Cerebellar nuclear complex (tissue), 1 donor: ENCODE measurements at places on chromosomes 6 and 20.

DNA sequence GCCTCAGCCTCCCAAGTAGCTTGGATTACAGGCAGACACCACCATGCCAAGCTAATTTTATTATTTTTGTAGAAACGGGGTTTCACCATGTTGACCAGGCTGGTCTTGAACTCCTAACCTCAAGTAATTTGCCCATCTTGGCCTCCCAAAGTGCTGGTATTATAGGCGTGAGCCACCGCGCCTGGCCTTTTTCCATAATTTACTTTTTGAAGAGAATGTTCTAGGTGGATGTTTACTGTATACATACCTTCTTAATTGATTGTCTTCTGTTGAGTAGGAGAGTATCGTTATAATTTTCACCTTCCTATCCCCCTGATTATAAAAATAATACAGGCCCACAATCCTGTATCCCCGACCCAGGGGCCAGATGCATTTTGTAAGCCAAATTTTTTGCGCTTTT is 174.4 kb downstream of the BCAS1 start:
- DNase-seq: no peak

DNA sequence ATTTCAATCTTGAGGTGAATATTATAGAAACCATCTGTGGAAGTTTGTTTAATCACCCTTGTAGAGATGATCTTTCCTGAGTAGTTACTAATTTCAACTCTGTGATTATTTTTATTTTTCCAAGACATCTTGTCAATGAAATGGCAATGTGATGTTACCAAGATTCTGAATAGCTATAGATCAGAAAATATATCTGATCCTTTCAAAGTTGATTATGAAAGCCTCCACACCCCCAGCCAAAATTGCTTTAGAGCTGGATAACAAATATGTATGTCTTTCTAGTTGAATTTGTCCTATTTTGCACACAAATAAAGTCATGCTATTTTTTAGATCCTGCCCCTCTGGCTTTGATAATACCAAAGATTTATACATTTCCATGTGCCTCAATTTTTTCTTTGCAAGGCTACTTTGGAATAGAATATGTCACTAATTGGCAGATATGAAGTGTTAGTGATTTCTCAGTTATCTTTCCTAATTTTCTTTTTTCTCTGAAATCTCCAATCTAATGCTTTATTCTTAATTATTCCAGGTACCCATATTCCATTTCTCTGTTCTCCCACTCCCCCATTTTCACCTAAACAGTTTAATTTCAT is 5.0 kb downstream of the SIM1 start:
- no peak for DNase-seq

- DNase-seq: no peak
Observed at GRCh38 chr6:41298785-41299502, 12.5 kb upstream of the TREM1 start.

DNA sequence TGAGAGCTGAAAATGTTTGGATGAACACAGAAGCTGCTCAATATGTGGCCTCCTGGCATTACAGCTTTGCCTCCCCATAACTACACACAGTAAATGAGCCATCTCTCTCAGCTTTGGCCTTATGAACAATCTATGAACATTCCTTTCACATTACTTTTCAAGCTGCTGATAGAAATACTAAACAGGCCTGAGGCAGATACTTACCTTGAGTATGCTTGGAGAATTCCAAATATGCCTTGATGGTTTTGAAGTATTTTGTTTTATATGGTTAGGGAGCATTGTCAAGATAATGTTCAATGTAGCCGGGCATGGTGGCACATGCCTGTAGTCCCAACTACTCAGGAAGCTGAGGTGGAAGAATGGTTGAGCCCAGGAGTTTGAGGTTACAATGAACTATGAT is 104.5 kb downstream of the CD24 start:
- DNase-seq: no peak

GRCh38 chr6:87654875-87655454 is 47.1 kb downstream of the AKIRIN2 start:
- DNase-seq: no peak

DNA sequence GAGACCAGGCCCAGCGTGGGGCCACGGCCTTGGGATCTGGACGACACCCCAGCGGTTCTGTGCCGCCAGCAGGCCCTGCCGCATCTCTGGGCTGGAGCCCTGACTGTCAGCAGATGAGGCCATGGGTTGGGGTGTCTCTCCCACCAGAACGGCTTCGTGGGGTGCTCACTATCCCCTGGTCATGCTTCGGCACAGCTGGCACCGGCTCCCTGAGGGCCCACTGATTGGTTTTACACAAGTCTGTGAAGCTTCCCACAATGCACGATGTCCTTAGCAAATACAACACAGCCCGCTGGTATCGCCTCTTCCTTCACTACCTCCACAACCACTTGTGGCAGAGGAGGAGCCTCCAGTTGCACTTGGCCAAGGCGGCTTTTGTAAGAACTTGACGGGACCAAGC is 94.3 kb downstream of the THBS2 start:
- no peak for DNase-seq

DNA sequence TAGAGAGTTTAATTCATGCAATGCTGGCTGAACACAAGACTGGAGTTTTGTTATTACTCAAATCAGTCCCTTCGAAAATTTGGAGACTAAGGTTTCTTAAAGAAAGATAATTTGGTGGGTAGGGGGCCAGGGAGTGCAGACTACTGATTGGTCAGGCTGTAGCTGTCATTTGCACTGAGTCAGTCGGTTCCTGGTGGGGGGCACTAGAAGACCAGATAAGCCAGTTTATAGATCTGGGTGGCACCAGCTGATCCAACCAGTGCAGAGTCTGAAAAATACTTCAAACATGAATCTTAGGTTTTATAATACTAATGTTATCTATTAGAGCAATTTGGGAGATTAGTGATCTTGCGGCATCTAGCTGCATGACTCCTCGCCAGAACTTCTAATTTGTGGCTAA is 530.7 kb downstream of the NKAIN2 start:
- no peak for DNase-seq

- DNase-seq: no peak
Observed at GRCh38 chr6:7865781-7866180, 44.8 kb downstream of the TXNDC5 start.

- DNase-seq: no peak
Observed at GRCh38 chr20:46991880-46992639, 97.4 kb downstream of the EYA2 start.

GRCh38 chr6:111342913-111343312 is 140.1 kb downstream of the REV3L start:
- DNase-seq: no peak

DNA sequence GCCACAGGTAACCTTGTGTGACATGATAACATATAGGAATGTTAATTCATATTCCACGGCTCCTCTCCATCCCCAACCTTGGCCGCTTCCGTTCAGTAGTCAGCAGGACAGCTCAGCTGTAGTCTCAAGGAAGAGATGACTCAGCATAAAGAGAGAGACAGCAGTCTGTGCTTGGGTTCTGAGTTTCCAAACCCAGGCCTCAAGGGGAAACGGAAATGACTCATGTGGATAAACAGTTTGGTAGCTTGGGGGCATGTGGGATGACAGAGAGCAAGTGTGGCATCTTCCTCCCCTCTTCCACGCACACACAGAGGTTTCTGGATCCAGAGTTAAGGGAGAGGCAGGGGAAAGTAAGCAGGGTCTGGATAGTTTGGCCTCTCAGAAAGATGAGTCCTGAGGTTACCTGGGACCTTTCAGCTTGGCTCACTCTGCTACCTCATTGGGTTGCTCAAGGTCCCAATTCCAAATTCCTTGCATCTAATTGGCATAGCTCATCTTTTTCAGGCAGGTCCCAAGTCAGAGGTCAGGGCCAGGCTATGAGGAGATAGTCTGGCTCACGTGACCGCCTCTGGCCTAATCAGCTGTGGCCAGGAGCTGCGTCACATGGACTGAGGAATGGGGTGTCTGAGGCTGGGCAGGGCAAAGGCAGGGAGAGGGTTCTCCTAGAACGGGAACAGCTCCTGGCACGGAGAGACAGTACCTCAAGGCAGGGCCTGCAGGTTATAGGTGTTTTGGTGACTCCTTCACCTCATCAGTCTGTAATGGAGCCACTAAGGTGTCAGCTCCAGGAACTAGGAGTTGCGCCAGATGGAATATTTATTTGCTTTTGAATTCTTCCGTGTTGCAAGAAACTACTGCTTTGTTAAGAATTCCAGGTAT is 36.5 kb upstream of the MLN start:
- no peak for DNase-seq

DNA sequence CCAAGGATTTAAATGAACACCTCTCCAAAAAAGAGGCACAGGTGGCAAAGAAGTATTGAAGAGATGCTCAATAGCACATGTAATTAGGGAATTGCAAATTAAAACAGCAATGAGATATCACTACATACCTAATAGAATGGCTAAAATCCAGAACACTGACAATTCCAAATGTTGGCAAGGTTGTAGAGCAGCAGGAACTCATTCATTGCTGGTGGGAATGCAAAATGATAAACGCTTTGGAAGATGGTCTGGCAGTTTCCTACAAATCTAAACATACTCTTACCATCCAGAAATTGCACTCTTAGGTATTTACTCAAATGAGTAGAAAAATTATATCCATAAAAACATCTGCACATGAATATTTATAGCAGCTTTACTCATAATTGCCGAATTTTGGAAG is 17.0 kb downstream of the CD93 start:
- DNase-seq: no peak

DNA sequence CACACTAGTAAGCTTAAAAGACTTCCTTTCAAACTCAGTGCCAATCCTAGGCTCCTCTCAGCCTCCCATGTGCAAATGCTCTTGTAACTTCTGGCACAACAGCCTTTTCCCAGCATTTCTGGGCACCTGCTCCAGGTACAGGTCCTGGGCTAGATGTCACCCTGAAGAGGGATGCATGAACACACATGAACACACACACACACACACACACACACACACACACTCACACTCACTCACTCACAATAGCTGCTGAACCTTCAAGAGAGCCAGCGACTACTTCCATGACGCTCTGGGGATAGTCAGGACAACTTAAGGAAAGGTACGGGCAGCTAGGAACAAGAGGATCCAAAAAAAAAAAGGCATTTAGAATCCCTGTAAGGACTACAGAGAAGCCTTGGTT is 122.8 kb downstream of the INSM1 start:
- DNase-seq: no peak

GRCh38 chr6:33924681-33925080 is 120.9 kb upstream of the MLN start:
- DNase-seq: no peak

- DNase-seq: no peak
Observed at GRCh38 chr6:73832313-73832712, 136.3 kb downstream of the CD109 start.

DNA sequence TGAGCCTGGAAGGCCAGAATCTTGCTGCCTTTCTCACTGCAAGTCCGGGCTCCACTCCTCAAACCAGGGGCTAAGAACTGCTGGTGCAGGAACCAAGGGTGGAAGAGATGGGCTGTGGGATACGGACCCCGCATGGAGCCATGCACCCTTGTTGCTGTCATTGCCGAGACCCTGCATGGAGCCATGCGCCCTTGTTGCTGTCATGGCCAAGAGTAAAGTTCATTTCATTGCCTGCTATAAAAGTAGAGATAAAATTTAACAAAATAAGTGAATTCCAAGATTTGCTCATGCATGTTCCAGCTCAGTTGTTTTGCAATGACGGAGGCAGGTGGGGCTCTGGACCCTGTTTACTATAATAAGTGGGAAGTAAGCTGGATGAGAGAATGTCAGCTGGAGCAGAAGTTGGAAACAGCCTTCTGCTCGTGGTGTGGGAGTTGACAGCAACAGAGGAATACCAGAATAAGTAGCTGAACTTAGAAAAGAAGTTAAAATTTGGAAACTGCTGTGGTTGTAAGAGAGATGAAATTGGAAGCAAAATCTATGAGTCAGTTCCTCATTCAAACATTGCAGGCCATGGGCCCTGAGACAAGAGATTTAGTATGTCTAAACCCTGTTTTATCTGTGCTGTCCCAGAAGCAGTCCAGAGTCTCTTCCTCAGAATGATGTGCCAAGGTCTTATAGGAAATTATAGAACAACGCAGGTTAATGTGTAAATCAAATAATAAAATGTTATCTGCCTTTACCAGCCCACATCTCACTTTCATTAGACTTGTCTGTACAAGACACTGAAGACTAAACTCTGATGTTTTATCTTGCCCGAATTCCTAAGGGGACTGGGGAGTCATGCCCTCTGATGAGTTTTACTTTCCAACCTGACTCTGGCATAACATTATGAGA is 15.8 kb upstream of the THBS2 start:
- DNase-seq: no peak
